ENCODE measurements at places on chromosomes 2 and 18. TPM values are rescaled to one million over a fixed set of nuclear protein-coding genes. Genes with fewer than 3 reads are reported as not detected.

CNDP1 gene
- total RNA-seq = 0.15 TPM

PCARE gene
- not detected for total RNA-seq

TOGARAM2 gene
- under 0.01 TPM for total RNA-seq

HOXD13 gene
- not detected for total RNA-seq

CHMP1B gene
- 25.6 TPM for total RNA-seq

GAL3ST2 gene
- not detected for total RNA-seq

CCDC178 gene
- not detected for total RNA-seq

TNFRSF11A gene
- 0.30 TPM for total RNA-seq

TUBA3E gene
- total RNA-seq = not detected

CYTIP gene
- not detected for total RNA-seq

RAX gene
- not detected for total RNA-seq

HNMT gene
- 26.5 TPM for total RNA-seq

SF3B1 gene
- total RNA-seq = 161 TPM
